A673 (cell line): ENCODE measurements at places on chromosomes 1 and 21. TPM values are rescaled to one million over a fixed set of nuclear protein-coding genes. Genes with fewer than 3 reads are reported as not detected.
A peak's percentile ranks its signal among the peaks of the same experiment; 100 is the strongest.

DNA sequence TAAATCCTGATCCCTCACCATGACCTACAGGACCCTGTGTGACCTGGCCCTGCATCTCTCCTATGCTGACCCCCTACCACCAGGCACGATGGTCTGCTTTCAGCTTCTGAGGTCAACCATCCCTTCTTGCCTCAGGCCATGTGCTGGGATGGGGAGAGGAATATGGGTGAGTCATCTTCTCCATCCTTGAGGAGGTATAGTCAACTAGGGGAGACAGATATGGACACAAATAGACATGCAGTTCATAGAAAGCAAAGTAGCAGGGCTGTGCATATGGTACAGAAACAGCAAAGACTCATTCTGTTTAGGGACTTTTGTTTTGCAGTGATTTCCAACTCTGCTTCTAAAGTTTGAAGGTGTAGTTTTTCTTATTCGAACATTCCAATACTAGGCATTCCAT is 250.8 kb upstream of the FGGY start:
- H3K4me3 ChIP-seq: no peak overlapping the region
- H3K4me1 ChIP-seq: no peaks in the 10 kb centered on the region
- no peaks in the 10 kb centered on the region for H3K36me3 ChIP-seq
- no peaks in the 10 kb centered on the region for H3K27me3 ChIP-seq
- no peak for DNase-seq
- H3K27ac ChIP-seq: no peak overlapping the region

GRCh38 chr1:186681121-186681520 is 898 bp upstream of the PTGS2 start:
- peak overlapping the region; percentile 81 for H3K4me3 ChIP-seq
- H3K4me1 ChIP-seq: peaks cover 21% of the 10 kb centered on the region
- H3K27me3 ChIP-seq: no peaks in the 10 kb centered on the region

- H3K27me3 ChIP-seq: no peaks in the 10 kb centered on the region
- no peak overlapping the region for H3K4me3 ChIP-seq
- peaks cover 4% of the 10 kb centered on the region for H3K36me3 ChIP-seq
- no peak overlapping the region for H3K27ac ChIP-seq
- H3K4me1 ChIP-seq: peaks cover under 1% of the 10 kb centered on the region
Measured at GRCh38 chr21:33355355-33355754, 30.6 kb downstream of the IFNAR1 start.

DNA sequence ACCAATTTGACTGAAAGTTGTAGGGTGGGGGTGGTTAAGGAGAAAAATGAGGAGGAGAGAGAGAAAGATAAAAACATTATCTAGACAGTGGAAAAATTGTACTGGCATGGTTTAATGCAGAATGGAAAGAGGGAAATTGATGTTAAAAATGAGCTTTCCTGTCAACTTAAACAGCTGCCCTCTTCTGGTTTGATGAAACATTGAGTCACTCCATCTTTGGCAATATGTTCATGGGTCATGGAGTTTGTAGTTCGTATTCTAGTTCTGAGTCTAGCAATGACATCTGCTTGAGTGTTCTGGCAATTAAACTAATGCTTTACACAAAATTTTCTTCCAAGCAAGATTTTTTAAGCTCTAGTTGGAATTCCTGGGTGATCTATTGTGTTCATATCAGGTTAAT is 9.6 kb downstream of the ZNF648 start:
- peaks cover 19% of the 10 kb centered on the region for H3K27me3 ChIP-seq
- no peak overlapping the region for H3K27ac ChIP-seq
- H3K4me3 ChIP-seq: no peak overlapping the region
- H3K36me3 ChIP-seq: no peaks in the 10 kb centered on the region
- DNase-seq: no peak

DNA sequence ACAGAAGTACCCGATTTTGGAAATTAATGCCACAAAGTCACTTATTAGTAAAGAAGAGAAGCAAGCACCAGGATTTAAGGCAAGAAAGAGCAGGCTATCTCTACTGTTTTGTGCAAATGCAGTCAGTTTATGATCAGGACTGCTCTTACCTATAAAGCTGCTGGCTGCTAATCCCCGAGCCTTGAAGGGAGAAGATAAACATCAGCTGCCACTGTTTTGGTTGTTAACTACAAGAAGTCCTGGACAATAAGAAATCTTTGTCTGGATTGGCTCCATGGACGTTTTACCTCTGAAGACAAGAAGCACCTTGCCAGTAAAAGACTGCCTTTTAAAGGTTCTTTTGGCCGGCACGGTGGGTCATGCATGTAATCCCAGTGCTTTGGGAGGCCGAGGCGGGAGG is 21.4 kb downstream of the FRRS1 start:
- H3K36me3 ChIP-seq: no peaks in the 10 kb centered on the region
- no peaks in the 10 kb centered on the region for H3K4me1 ChIP-seq

The LHX8 gene
- not detected in 2 replicates for total RNA-seq

The CELA3A gene
- not detected in 2 replicates for total RNA-seq

The VWA5B1 gene
- total RNA-seq: not detected in 2 replicates
